AG20443 (cell line): ENCODE measurements at places on chromosomes 3 and 15.

- no peak for DNase-seq
These were observed 16.1 kb downstream of the FILIP1L start for GRCh38 chr3:100097919-100098783.

DNA sequence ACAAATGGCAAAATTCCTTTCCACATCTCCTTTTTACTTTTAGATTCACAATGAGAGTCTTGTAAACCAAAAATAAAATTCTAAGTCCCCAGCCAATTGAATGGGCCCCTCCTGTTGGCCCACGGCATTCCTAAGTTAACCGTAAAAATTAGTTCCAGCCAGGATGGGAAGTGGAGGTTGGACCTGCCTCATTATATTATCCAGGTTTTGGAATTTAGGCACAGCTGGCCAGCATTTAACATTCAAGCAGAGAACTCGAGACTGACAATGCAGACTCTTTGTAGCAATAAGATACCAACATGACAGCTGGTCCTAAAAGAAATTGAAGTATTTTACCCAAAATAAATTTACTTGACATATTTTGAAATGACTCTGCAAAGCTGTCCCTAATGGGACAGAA lies 321.0 kb upstream of the NAALADL2 start:
- DNase-seq = no peak

DNA sequence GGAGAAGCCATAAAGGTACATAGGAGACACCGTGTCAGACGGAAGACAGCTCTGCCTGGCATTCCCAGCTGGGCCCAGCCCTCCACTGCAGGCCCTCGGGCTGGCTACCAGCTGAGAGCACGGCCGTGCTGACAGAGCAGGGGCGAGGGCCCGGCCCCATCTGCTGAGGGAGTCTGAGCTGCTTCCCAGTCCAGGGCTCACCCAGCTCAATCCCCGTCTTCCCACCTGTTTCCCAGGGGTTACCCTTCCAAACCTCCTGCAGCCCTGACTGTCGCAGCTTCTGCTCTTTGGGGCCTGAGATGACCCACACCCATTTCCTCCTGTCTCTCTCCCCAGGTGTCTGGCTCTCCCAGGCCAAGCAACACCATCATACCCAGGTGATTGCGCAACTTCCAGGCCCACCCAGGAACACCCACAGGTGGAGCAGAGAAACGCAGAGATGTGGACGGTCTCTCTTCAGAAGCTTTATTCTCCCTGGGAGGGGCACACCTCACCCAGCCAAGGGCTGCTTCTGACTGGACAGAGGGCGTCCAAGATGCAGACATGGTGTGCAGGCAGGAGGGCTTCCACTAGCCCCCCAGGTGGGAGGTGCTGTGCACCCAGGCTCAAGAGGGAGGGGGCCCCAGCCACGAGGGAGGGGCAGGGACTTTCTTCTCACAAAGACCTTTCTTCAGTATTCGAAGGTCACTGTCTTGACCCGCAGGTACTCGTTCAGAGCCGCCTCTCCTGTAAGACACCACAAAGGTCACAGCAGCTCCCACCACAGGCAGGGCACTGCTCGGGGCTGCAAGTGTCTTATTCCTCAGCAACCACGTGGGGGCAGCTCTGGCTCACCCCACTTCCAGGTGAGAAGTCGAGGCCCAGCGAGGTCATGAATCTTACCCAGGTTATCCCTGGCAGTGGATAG lies 19.4 kb upstream of the SLC41A3 start:
- peak; percentile 8 for DNase-seq

GRCh38 chr3:182837855-182838454 lies 44.7 kb downstream of the ATP11B start:
- DNase-seq = peak; percentile 10

DNA sequence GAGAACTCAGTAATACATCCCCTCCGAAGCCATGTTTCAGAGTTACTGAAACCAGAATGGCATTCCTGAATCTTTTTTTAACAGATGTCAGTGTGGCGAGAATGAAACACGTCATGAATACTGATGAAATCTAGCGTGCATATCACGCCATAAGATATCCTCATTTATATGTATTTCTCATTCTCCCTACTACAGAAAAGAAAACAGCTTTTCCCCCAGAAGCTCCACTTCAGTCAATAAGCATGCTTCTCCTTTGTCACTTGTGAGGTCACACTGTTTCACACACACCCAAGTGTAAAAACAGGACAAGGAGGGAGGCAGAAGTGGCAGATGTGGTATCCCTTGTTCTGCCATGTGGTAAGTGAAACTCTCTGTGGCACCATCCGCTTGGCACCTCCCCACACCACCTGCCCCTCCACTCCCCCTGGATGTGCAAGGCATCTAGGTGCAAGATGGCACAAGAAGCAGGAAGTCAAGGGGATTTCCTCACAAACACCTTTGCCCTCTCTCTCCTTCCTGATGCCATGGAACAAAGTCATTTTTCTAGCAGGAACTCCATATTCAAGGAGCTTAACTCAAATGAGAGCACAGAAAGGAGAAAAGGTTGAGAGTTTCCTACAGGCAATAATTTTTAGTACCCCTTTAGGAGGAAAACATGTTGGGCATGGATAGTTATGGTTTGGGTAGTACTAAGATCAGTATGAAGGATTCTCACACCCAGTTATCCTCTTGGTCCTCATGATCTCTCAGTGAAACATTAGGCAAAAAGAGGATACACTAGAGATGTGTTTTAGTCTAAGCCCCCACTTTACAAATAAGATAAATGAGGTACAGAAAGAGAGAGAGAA lies 47.5 kb upstream of the FRMD4B start:
- DNase-seq = no peak

- no peak for DNase-seq
These were observed 107.8 kb downstream of the PTPRG start for GRCh38 chr3:61669203-61669602.

DNA sequence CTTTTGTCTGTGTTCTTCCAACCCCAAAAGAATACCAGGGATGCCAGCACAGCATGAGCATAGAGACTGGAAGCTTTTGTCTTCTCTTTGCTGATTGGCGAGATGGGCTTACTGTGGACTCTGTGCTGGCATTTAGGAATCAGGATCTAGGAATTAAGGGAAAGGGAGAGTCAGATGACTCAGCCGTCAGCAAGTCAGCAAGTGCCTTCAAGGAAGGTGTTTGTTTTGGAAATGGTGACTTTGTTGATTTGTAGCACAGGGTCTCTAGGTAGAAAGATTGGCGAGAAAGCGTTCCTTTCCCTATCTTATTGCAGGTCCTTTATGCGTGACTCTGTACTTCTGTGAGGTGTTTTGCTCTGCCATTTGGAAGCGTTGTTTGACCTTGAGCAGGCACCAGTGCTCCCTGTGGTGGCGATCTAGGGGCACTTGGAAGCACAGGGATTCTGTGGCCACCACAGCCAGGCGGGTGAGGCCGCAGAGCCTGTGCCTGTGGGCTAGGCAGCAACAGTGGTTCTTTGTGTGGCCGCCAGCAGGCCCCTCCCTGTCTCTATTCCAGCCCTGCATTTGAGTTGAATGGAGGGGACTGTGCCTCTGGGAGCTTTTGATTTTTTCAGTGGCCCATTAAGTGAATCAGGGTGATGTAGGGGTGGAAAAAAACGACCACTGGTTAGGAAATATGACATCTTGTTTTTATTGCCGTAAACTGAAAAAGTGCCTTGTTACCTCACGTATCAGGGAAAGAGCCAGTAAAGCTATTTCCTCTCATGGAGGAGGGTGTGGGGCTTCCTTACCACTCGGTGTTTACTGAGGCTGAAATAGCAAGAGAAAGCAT lies 19.0 kb downstream of the FAN1 start:
- peak; percentile 22 for DNase-seq

GRCh38 chr3:170414202-170414663 lies 4.4 kb upstream of the CLDN11 start:
- DNase-seq = peak; percentile 77

DNA sequence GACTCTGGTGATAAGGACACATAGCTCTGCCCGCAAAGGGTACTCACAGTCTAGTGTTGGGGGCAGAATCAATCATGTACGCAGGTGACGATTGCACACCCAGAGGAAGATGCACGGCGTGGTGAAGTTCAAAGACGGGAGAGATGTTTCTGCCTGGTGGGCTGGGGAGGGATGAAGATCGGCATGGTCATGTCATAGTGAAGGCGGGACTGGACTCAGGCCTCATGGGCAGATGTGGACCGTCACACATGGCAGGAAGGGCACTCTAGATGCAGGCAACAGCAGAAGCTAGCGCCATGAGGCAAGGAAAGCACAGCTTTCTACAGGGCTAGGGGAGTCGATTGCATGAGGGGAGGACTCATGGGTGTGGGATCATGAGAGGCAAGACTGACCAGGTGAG lies 240.6 kb downstream of the OPA1 start:
- no peak for DNase-seq

DNA sequence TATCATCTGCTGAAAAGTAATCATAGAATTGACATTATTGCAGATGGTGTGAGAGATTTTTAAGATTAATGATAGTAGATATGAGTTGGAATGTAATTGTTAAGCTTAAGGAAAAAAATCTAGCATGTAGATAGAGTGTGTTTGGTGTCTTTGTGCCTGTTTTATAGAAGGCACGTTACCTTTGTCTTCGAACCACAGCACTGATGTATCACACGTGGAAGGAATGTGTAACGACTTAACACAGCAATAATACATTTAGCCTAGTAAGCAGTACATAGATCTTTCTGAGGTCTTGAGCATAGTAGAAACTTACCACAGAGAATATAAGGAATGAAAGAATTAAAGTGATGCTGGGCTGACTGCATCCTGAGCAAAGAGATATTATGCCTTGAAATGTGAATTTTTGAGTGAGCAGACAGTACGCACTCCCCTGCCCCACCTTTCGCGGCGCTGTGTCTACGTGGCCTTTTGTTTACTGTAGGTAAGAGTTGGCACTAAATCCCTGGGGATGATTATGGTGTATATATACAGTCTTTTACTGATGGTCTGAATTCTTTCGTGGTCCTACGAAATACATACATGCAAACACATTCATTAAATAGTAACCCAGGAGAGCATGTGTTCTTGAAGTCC lies 217.6 kb upstream of the TOPAZ1 start:
- DNase-seq = no peak

DNA sequence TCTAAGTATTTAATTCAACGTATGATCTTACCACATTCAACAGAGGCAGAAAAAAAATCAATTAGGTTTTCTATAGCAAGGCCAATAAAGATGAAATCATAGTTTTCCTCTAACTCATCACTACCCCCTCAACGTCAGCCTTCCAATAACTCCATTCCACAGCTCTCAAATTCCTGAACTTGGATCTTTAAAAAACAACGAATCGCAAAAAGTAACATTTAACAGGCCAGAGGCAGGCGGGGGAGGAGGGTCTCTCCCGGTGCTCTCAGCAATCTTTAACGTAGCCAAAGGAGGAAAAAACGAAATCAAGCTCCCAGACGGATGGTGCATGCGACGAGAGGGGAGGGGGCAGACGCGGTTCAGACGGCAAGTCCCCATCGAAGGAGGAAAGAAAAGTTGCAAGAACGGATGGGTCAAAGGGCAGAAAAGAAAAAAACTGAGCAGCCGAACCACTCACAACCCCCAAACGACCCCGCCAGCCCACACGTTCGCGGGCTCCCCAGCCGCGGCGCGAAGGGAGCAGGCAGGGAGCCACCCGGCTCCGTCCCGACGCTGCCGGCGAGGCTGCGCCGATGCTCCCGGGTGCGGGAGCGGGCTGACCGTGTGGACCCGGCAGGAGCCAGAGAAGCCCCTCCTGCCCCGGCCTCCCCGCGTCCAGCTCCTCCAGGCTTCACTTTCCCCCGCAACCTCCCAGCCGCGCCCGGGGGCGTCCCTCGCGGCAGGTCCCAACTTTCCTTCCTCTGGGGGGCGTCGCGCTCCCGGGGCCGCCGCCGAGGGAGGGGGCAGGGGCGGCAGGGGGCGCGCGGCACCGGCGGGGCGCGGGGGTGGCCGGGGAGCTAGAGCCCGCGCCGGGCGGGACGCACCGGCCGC lies 703 bp downstream of the PEAK1 start:
- peak; percentile 51 for DNase-seq

- peak; percentile 80 for DNase-seq
These were observed 22.5 kb downstream of the POPDC2 start for GRCh38 chr3:119637679-119638477.

GRCh38 chr15:93803421-93804152 lies 427.8 kb upstream of the MCTP2 start:
- no peak for DNase-seq

DNA sequence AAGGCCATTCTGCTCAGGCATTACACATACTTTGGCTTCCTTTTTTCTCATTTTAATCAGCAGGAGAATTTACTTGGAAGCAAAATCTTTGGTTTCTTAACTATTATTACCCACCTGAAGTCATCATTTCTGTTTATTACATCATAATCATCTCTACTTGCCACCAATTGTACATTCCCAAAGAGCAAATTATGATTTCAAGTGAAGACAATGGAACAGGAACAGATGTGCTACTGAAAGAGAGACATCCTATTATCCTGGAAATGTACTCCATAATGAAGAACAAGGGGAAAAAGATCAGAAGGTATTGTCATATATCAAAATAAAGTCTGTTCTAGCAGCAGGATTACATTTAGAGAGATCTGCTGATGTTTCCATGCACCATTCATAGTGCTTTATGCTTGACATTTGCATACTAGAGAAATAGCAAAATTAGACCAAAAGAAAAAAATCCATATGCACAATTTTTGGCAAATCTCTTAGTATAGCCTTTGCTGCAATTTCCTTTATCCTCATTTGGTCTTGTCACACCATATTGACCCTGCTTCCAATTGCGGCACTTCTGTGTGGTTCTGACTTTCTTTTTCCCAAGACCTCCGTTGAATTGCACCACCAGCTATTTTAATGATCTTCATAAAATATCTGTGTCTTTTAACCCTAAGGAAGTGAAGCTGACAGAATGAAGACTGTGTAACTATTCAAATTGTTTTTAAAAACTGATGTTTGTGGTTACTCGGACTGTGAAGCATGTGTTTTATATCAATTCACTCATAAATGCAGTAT lies 683.8 kb downstream of the ZNF385D start:
- peak; percentile 9 for DNase-seq

GRCh38 chr3:194617827-194618226 lies 15.4 kb downstream of the TMEM44 start:
- no peak for DNase-seq

DNA sequence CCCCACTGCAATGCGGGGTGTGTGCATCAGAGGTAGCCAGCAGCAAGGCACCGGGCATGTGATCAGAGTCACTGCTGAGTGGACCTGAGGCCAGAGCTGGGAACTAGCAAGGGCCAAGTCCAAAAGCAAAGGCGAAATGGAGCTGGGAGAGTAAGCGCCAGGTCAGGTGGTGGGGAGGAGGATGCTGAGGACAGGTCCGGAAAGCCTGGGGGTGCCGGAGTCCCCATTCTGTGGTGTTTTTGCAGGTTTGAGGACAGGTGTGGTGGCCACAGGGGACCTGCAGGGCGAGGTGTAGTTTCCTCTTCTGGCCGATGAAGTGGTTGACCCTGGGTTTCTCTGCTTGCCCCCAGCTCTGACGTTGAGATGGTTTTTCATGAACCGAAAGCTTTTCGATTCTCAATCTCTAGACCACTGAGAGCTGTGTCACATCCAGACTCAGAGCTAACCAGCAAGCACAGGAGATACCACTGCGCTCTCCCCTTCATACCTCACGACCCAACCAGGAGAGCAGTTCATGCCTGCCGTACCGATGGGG lies 35.0 kb upstream of the HES1 start:
- no peak for DNase-seq

GRCh38 chr15:73956743-73957135 lies 30.5 kb downstream of the LOXL1 start:
- peak; percentile 96 for DNase-seq

- no peak for DNase-seq
These were observed 8.4 kb upstream of the CCDC54 start for GRCh38 chr3:107368654-107369398.
